ENCODE measurements at places on chromosomes 6 and 20.

GRCh38 chr6:30244560-30244959 lies 31.4 kb upstream of the TRIM26 start:
- DNase-seq, result no peak

DNA sequence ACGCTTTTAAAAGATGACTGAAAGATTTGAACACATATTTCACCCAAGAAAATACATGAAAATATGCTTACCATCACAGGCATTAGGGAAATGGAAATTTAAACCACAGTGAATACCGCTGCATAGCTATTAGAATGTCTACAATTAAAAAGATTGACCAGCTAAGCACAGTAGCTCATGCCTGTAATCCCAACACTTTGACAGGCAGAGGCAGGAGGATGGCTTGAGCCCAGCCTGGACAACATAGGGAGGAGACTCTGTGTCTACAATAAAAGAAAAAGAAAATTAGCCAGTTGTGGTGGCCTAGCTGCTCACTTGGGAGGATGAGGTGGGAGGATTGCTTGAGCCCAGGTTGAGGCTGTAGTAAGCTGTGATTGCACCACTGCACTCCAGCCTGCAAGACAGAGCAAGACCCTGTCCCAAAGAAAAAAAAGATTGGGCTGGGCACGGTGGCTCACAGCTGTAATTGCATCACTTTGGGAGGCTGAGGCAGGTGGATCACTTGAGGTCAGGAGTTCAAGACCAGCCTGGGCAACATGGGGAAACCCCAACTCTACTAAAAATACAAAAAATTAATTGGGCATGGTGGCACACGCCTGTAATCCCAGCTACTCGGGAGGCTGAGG lies 163.7 kb upstream of the AKAP12 start:
- no peak for DNase-seq

- no peak for DNase-seq
These were observed 39.5 kb upstream of the SLC22A23 start for GRCh38 chr6:3496395-3496794.

DNA sequence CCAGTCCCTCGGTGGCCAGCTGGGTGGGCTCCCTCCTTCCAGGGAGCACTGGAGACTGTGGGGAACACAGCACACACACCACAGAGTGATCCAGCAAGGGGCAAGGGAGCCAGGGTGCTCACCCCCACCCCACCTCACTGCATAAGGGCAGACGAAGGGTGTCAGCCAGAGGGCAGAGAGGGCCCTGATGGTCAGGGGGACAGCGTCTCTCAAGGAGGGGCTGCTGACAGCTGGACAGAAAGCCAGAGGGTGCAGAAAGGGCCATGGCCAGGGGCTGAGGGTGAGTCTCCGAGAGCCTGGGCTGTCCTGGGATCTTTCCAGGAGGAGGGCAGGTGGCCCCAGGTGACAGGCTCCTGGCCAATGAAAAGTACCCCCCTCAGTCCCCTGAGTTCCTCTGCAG lies 73.4 kb upstream of the PMEPA1 start:
- DNase-seq, result no peak

GRCh38 chr6:39938773-39939654 lies 4.8 kb upstream of the MOCS1 start:
- no peak for DNase-seq

DNA sequence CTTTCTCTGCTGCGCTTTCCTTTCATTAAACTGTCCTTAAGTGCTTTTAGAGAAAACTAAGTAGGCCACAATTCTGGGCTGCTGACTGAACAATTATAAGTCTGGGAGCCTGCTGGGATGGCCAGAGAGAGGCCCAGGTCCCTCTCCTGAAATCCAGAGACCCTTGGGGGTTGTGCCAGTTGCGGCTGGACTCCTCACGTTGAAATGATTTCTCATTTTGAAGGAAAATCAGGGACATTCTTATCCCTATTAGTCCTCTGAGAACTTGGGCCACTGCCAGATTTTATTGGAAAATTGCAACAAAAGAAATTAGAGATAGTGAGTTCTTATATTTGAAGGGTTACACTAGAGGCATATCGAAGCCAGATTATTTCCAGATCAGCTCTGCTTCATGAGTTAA lies 145.1 kb downstream of the CLIC5 start:
- DNase-seq, result no peak

DNA sequence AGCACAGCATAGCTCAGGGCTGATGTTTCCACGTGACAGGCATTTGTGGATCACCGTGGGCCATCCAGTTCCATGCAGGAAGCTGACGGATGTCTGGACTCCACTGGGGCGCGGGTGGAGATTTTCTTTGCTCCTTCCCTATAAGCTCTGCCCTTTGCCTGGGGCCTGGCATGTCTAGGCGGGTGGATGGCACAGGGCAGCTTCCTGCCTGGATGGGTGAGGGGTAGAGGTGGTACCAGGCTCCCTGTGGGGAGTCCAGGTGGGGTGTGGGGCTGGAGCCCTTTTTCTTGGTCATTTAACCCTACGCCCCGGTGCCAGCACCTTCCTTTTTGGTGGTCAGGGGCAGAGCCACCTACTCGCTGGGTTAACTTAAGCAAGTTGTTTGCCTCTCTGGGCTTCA lies 10.4 kb downstream of the FAM110A start:
- no peak for DNase-seq

DNA sequence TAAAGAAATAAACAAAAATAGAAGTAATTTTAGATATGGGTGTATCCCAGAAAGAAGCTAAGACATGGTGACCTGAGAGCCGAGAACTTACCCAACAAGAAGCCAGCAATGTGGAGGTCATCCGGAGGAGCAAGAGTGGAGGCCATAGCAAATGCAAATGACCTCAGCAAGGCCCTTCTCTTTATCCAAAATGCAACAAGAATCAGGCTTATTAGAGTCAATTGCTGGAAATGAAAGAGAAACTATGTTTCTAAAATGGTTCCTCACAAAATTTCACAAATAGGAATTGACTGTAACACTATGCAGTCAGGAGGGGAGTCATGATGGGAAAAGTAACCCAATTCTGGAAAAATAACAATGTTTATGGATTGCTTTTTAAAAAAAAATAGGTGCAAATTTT lies 90.4 kb downstream of the TNFAIP3 start:
- no peak for DNase-seq

DNA sequence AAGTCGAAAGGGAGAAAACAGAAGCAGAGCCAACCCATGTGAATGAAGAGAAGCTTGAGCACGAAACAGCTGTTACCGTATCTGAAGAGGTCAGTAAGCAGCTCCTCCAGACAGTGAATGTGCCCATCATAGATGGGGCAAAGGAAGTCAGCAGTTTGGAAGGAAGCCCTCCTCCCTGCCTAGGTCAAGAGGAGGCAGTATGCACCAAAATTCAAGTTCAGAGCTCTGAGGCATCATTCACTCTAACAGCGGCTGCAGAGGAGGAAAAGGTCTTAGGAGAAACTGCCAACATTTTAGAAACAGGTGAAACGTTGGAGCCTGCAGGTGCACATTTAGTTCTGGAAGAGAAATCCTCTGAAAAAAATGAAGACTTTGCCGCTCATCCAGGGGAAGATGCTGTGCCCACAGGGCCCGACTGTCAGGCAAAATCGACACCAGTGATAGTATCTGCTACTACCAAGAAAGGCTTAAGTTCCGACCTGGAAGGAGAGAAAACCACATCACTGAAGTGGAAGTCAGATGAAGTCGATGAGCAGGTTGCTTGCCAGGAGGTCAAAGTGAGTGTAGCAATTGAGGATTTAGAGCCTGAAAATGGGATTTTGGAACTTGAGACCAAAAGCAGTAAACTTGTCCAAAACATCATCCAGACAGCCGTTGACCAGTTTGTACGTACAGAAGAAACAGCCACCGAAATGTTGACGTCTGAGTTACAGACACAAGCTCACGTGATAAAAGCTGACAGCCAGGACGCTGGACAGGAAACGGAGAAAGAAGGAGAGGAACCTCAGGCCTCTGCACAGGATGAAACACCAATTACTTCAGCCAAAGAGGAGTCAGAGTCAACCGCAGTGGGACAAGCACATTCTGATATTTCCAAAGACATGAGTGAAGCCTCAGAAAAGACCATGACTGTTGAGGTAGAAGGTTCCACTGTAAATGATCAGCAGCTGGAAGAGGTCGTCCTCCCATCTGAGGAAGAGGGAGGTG lies 38.7 kb downstream of the ZBTB2 start:
- DNase-seq, result no peak

DNA sequence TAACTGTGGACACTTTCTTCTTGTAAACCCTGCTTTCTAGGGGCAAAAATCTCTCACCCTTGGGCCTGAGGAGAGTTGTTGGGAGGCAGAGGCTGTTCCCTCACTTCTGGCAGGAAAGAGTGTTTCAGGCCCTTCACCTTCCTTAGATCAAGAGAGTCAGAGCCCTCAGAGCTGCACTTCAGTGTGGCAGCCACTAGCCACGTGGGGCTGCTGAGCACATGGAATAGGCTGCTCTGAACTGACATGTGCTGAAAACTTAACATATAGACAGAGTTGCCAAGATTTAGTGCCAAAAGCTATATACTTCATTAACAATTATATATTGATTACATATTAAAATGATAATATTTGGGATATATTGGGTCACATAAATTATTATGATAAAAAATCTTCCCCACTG lies 4.4 kb upstream of the LMBRD1 start:
- DNase-seq, result no peak

- no peak for DNase-seq
These were observed 162.4 kb upstream of the KCNG1 start for GRCh38 chr20:51185277-51185676.

DNA sequence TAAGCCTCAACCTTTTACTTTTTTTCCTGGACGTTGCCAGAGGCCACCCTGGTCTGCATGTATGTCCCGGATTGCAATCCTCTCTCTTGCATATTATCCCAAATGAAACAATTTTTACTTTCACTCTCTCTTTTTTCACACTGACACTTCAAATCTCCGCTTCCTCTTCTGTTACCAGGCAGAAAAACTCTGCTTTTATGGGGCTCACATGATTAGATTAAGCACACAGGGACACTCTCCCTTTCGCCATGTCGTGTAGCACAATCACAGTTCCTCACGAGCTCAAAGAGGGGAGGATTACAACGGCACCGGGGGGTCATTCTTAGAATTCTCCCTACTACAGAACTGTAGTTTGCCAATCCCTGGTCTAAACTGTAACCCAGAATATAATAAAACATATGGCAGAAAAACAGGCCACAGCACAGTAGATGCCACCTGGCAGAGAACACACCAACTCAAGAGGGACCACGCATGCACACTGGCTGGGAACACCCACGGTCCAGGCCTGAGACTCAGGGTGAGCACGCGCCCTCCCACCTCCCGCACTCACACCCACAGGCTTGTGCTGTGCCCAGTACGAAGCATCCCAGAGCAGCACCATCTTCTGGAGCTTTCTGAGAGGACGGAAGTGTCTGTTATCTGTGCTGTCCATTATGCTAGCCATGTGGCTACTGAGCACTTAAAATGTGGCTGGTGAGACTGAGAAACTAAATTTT lies 288.7 kb downstream of the KIF16B start:
- no peak for DNase-seq
